ENCODE measurements at places on chromosomes 1 and 21.

GRCh38 chr1:13702425-13703127 is 2.6 kb downstream of the PRDM2 start:
- DNase-seq, result peak; percentile 45

DNA sequence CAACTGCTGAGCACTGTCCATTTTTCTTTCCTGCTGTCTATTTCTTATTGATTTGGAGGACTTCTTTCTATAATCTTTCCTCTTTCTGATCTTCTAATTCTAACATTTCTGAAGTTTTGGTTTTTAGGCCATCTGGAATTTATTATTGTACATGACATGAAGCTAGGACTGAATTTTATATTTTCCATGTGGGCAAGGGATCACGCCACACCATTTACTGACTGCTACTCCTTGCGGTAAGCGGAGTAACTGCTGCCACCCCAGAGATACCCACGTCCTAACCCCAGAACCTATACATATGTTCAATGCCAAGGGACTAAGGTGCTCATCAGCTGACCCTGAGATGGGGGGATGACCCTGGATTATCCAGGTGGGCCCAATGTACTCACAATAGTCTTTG is 70.6 kb downstream of the NPHP4 start:
- no peak for DNase-seq

GRCh38 chr21:45017039-45017960 is 57.1 kb upstream of the ADARB1 start:
- no peak for DNase-seq

GRCh38 chr1:153465811-153466636 is 5.6 kb upstream of the S100A7 start:
- DNase-seq, result peak; percentile 32

DNA sequence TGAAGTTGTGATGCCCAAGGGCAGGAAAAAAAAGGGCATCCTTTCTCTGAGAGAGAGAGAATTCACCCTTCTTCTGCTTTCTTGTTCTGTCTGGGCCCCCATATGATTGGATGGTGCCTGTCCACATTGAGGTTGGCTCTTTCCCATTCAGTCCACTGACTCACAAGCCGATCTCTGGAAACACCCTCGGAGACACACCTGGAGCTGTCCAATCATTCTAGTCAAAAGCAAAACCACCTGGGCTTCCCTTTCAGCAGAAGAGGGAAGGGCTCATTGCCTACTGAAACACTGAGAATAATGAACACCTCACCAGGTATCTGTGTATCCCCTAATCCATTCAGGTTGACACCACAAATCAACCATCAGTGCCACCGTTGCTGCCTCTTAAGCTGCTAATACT is 103.7 kb upstream of the GNG12 start:
- DNase-seq, result no peak

- no peak for DNase-seq
These were observed 695 bp downstream of the DMBX1 start for GRCh38 chr1:46490406-46490655.

- no peak for DNase-seq
These were observed 410.5 kb upstream of the LRRC7 start for GRCh38 chr1:69157046-69157756.

GRCh38 chr21:45831991-45832740 is 149.4 kb upstream of the COL6A1 start:
- DNase-seq, result no peak

GRCh38 chr1:8477166-8477982 is 159.5 kb downstream of the SLC45A1 start:
- DNase-seq, result no peak

DNA sequence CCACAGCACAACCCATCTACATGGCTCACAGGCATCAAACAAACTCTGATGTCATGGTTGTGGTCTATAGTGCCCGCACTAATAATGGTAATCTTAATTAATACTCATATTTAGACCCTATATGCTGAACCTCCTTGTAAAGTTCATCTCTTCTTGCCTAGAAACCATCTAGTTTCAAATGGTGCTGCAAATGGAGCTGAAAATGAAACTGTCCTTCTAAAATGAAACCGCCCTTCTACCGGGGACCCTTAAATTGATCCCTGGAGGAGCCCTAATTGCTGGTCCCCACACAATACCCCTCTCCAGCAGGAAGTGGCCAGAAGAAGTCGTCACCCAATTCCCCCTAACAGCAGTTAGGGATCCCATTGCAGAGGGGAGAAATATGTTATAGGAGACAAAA is 612.6 kb downstream of the MRPL39 start:
- DNase-seq, result no peak

DNA sequence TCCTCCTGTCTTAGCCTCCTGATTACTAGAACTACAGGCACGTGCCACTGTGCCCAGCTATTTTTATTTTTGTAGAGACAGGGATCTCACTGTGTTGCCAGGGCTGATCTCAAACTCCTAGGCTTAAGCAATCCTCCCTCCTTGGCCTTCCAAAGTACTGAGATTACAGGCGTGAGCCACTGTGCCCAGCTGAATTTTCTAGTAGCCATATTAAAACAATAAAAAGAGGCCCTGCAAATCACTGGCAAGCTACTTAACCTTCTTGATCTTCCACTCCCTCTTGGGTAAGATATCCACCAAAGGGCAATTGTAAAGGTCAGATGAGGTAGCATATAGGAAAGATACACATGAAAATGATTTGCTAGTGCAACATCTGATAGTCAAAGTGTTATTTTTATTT is 65.6 kb upstream of the SRSF10 start:
- no peak for DNase-seq

GRCh38 chr1:220113136-220113695 is 19.3 kb downstream of the IARS2 start:
- no peak for DNase-seq

- DNase-seq, result no peak
These were observed 36.0 kb downstream of the ABCG1 start for GRCh38 chr21:42254651-42255601.

DNA sequence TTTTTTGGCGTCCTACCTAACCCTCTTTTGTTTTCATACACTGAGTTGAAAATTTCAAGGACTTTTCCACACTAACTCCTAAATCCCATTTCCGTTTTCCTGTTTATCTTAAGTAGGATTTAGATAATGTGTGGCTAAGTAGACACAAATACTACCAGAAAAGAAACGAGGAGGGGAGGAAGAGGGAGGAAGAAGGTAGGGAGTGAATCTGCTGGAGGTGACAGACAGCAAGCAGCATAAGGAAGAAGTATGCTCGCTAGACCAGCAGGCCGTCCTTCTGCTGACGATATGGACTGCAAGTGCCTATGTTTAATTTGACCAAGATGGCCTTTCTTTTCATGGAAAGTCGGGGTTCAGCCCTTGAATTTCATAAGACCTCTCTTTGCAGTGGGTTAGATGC is 256.9 kb upstream of the RAB4A start:
- DNase-seq, result no peak

DNA sequence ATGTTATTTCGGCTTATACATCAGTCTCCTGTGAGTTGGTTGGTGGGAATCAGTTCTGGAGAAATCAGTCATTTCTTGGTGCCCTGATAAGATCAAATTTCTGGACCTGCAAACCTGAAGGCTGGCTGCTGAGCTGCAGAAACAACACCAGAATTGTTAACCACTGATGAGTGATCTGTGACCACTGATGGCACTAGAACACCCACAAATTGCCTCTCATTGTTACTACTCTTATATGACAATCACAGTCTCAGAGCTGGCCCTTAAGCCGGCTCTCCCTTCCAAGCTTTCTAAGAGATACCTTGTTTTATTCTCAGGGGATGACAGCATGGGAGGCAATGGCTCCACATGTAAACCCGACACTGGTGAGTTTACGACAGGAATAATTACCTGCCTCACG is 1.9 kb downstream of the C1orf162 start:
- no peak for DNase-seq

GRCh38 chr1:221989741-221990140 is 247.9 kb upstream of the DUSP10 start:
- DNase-seq, result no peak

- DNase-seq, result no peak
These were observed 6.4 kb downstream of the LAMB3 start for GRCh38 chr1:209645574-209646452.

- no peak for DNase-seq
These were observed 20.6 kb downstream of the CEP104 start for GRCh38 chr1:3836421-3836820.

- DNase-seq, result no peak
These were observed 8.2 kb downstream of the IGSF9 start for GRCh38 chr1:159937054-159937750.
